ENCODE measurements at places on chromosomes 11 and 22. TPM values are rescaled to one million over a fixed set of nuclear protein-coding genes. Genes with fewer than 3 reads are reported as not detected.

Gene WDR74
- 22.8 TPM for total RNA-seq

DNA sequence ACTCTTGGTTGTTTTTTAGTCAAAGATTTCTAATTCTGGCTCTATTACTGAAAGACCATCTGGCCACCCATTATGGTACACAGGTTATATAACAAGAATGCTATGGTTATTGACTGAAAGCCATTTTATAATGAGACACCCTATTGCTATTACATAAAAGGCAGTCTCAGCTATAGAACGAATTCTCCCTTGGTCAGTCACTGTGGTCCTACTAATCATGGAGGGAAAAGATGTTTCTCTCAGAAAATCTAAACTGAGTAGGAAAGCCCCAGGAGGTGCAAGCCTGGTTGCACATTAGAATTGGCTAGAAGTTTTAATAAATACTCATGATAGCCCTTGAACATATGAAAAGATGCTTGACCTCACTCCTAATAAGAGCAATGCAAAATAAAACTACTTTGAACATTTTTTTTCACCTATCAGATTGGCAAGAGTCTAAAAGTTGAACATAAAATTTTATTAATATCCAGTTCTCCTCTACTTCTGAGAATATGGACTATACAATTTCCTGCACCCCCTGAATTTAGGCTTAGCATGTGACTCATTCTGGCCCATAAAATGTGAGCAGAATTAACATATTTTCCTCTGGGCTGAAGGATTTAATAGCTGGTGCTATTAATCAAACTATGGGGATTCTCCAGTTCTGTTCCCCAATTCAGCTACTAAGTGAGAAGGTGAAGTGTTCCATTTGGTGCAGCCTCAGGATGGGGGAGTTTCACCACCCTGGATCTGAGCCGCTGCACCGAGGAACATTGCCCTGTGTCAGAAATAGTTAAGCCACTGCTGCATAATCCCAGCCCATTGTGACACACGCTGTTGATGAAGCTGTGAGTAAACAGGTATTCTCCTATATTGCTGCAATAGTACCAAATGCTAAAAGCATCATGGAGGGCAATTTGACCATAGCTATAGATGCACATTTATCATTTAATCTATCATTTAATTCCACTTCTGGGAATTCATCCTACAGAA is 11.5 kb upstream of the CRKL start:
- DNase-seq, result no peak

- DNase-seq, result no peak
Measured at GRCh38 chr11:131985846-131986301, 615.5 kb downstream of the NTM start.

DNA sequence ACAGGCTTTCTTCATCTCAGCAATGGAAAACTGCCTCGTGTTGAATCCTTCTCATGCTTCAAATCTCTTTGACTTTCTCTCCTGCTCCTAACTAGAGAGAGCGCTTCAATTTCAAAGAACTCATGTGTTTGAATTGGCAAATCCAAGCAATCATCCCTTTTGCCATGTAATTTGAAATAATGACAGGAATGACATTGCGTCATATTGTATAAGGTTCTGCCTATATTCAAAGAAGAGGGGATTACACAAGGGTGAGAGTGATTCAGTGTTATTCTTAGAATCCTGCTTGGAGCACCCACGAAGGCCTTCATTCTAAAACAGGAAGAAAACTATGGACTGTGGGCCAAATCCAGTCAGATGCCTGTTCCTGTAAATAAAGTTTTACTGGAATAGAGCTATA is 720.6 kb downstream of the JRKL start:
- no peak for DNase-seq

Gene GCAT
- total RNA-seq, result 24.0 TPM

GRCh38 chr11:130847517-130847916 is 68.8 kb downstream of the SNX19 start:
- DNase-seq, result no peak

Gene KRTAP5-11
- total RNA-seq, result not detected

All from cardiac septum (tissue), 1 donor.